ENCODE measurements at places on chromosomes 5 and 9.

GRCh38 chr5:172839669-172840431, 5.8 kb downstream of the ERGIC1 start:
- no peak for DNase-seq

- no peak for DNase-seq
Observed at GRCh38 chr5:24525414-24525813, 119.4 kb downstream of the CDH10 start.

GRCh38 chr9:35683323-35683722, 6.4 kb downstream of the TPM2 start:
- DNase-seq = no peak

DNA sequence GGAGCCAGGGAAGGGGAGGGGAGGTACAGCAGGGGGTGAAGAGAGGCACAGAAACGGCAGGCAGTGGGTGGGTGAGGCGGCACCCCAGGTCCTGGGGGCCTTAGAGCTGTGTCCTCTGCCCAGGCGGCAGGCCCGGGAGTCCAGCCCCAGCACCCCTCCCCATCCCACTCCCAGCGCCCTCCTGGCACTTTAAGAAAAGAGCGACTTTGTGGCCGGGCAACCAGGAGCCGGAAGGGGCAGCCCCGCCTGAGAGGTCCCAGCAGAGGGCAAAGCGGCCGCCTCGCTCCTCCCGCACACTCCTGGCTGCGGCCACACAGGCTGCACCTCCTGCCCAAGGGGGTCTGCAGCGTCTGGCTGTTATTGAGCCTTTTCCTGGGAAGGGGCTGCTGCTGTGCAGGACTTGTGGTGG, 42.6 kb downstream of the NACC2 start:
- no peak for DNase-seq

GRCh38 chr9:77800924-77801551, 152.9 kb upstream of the GNA14 start:
- DNase-seq = no peak

GRCh38 chr5:163444526-163444925, 7.1 kb downstream of the CCNG1 start:
- no peak for DNase-seq

GRCh38 chr5:35476797-35477196, 140.9 kb upstream of the SPEF2 start:
- no peak for DNase-seq

- DNase-seq = no peak
Observed at GRCh38 chr5:127441799-127442484, 75.5 kb upstream of the PRRC1 start.

- DNase-seq = no peak
Observed at GRCh38 chr9:7910426-7911020, 110.9 kb upstream of the DMAC1 start.

- DNase-seq = no peak
Observed at GRCh38 chr5:82673057-82673809, 395.1 kb upstream of the RPS23 start.

GRCh38 chr9:114908805-114909448, 21.5 kb downstream of the TNFSF8 start:
- DNase-seq = no peak

- no peak for DNase-seq
Observed at GRCh38 chr5:68771732-68772131, 322.1 kb upstream of the SLC30A5 start.

GRCh38 chr9:94991961-94992907, 265.7 kb downstream of the AOPEP start:
- no peak for DNase-seq

DNA sequence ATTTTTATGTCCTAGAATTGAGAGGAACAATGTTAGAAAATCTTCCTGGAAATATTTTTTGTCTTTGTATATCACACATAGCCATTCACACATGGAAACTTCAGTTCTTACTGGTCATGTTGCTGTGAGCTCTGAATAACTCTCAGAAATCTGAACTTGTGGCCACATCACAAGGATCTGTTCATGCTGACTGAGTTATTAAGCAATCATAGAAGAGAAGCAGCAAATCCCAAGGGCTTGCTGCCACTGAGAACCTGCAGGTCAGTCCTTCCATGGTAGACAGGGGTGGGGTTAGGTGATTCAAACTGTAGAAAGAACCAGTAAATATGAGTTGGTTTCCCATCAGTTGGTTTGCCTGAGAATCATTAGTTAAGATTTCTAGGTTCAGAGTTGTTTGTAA, 27.6 kb downstream of the SGCD start:
- DNase-seq = no peak

- no peak for DNase-seq
Observed at GRCh38 chr9:129284607-129285291, 106.7 kb upstream of the IER5L start.

- no peak for DNase-seq
Observed at GRCh38 chr9:91915524-91916263, 34.3 kb downstream of the ROR2 start.

GRCh38 chr5:179137643-179138567, 77.7 kb downstream of the ZNF354C start:
- no peak for DNase-seq

DNA sequence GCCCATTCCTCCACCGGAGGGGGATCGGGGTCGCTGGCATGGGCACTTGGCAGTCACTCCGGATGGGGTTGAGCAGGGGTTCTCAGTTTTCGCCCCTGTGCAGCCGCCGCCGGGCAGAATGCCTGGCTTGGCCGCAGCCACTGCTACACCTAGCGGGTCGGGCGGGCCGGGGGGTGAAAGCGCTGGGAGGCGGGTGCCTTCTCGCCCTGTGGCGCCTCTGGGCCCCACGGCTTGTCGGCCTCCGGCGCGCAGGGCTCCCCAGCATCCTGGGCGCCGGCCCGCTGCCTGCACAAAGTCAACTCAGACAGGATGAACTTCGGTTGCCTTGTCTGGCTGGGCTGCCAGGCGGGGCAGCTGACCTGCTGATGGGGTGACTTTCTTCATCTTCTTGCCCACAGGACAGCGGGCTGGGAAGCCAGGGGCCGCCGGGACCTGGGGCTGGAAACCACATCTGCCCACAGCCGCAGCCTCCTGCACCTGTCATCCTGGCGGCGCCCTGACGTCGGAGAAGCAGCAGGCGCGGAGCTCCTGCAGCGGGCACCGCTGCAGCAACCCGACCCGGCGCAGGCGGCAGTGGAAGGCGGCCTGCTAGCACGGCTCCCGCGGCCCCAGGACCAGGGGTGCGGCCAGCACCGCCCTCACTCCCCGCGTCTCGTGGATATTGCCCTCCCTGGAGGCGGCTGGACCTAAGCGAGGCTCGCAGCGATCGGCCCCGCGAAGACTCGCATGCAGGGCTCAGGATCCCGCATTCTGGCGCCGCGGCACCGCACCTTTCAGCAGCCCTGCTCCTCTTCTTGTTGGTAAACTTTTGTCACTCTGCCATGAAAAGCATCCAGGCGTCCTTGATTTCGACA, 1.3 kb upstream of the ANKRD18A start:
- DNase-seq = no peak

- DNase-seq = no peak
Observed at GRCh38 chr5:116892993-116893392, 318.4 kb upstream of the SEMA6A start.

DNA sequence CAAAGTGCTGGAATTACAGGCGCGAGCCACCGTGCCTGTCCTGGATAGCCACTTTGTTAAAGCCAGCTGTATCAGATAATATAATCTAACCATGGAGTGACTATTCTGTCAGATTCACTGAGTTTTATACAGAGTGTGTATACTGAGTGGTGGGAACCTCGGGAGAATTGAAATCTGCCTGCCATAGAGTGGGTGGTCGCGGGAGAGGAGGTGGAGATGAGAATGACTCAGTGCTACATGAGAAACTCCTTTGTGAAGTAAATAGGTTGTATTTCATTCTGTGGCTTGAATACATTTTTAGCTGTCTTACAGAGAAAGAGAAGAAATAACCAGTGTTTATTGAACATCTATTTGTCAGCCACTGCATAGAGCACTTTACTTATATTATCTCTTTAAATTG, 26.4 kb downstream of the ATP6V0E1 start:
- DNase-seq = no peak

DNA sequence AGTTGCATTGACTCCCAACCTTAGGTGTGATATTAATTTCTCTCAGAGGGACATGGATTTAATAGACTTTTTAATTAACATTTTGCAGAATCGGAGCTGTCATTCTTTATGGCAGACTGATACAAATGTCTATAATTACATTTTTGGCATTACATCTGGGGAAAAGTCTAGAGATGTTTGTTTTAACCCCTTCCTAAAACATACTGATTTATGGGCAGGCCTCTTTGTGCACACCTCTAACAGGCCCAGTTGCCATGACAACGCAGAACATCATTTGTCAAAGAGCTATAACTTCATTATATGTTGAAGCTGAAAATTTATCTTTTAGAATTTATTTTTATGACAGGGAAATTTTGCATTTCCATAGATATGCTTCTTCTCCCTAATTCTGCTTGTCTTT, 158.5 kb downstream of the NTRK2 start:
- no peak for DNase-seq

- DNase-seq = no peak
Observed at GRCh38 chr5:172820046-172820767, 13.8 kb upstream of the ERGIC1 start.

DNA sequence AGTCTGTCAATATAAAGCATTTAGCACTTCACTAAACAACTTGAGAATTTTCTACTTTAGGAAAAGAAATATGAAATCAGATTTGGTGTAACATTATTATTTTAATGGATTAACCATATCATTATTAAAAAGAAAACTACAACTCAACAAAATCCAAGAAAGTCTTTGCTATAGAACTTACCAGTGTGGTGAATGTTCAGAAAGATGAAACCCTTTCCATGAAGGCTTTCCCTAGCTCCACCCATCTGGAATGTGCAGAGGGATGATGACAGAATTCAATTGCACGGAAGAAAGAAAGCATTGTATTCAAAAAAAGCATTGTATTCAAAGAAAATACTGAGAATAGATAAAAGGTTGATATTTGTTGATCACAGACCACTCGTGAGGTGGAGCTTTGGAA, 328.6 kb upstream of the NUDT12 start:
- DNase-seq = no peak

DNA sequence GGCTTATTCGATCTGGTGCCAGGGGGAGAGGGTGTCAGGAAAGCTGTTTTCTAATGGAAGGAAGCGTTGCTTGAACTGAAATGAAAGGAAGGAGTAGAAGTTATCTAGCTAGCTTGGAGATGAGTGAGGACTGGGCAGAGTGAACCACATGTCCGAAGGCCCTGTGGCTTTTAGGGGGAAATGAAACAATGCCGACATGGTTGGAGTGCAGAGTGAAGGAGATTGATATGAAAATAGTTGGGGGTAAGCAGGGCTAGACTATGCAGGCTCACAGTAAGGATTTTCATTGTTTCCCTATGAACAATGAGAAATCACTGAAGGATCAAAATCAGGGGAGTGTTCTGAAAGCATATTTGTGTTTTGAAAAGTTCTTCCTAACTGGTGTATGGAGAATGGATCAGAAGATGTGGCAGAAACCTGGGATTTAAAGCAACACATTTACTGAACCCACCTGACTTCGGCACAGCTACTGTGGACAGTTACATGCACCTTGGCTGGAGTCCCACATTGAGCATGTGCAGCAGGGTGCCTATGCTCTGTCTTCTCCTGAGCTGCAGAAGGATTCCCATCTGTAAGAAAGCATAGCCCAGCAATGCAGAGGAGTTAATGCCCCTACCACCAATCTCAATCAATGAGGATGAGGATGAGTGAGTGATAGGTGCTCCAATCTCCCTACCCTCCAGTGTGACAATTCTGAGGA, 144.4 kb upstream of the TBCA start:
- no peak for DNase-seq

- no peak for DNase-seq
Observed at GRCh38 chr5:146646441-146646840, 130.5 kb upstream of the GPR151 start.

DNA sequence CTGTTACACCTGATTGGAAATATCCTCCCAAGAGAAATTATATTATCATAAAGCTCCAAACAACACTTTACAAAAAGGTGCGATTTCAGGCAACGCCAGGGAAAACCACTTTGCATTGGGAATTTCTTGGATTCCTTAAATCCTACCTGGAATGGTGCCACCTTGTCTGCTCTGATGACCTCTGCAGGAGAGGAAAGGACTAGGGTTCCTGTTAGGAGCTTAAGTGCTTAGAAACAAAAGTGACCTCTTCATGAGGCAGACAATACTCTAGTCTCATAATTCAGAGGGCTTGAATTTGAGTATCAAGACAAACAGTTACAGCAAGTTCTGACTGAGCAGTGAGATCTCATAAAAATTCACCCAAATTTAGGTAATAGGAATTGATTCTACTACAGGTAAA, 33.9 kb upstream of the GLIS3 start:
- DNase-seq = no peak

GRCh38 chr5:120073722-120074121, 390.4 kb upstream of the PRR16 start:
- DNase-seq = no peak

DNA sequence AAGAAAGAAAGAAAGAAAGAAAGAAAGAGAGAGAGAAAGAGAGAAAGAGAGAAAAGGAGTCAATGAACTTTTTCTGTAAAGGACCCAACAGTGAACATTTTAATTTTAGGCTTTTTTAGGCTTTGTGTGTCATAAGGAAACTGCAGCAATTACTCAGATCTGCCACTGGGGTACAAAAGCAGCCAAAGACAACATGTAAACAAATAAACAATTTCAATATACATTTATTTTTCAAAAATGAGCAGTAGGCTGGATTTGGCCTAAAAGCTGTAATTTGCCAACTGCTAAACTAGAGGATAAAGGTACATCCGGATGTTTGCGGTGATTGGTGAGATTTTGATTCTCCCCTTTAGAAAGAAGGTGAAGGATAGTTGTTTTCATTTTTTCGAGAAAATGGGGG, 143.6 kb downstream of the CEMIP2 start:
- DNase-seq = no peak

- no peak for DNase-seq
Observed at GRCh38 chr9:2263665-2264064, 248.5 kb downstream of the SMARCA2 start.

DNA sequence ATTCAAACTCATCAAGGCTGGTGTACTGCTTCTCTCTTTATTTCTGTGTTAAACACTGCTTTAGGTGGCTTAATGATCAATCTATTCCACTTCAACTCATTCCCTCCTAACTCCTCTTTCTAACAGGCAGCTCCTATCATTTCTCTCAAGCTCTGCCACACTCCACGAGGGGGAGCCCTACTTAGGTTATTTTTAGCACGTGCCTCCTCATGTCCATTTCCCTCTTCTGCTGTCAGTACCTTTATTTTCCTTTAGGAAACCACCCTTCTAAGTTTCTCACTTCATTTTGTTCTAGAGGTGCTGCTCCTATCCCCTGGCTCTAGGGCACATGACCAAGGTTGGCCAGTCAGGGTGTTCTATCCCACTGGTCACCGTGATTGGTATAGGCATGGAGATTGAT, 6.7 kb upstream of the BRINP1 start:
- DNase-seq = no peak

Measured in NCI-H187 treated with DMSO at 0.1 percent for 48 hours (cell line).